ENCODE measurements at places on chromosomes 4 and X.
A peak's percentile ranks its signal among the peaks of the same experiment; 100 is the strongest.

DNA sequence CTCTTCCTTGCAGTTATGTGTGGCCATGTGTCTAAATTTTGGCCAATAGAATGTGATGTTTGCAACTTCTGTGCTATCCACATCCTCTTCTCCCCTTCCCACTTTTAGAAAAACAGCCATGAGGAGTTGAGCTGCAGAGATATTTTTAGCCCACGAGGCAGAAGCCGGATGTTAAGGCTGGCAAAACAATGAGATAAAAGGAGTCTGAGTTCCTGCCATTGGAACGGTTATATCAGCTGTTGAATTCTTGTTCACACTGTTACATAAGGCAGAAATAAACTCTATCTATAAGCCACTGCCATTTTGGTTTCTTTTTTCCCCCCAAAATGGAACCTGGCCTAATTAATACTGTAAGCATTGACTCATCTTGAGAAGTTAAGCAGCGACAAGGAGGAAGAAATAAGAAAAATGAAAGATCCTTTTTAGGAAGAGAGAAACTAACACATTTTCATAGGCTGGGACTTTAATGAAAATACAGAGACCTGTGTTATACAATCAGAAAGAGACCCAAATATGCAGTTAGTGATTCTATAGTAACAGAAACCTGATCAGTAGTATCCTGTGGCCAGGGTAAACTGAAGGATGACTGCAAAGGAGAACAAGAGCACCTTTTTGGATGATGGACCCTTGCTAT lies 200.5 kb downstream of the INPP4B start:
- DNase-seq: no peak

DNA sequence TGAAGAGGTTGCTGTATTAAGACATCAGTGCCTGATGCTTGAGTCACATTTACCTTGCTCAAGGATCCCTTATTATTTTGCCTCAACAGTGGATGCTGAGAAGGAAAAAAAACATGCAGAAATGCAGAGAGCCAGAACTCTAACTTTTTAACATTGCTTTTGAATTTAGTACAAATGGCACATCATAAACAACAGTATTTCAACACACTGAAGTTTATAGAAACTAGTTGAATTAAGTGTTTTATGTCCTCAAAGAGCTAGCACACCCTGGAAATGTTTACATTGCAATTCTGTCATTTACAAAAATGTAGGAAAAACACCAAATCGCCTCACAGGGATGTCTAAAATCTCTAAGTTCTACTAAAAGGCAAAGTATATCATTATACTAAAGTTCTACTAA lies 69.5 kb upstream of the BLTP1 start:
- no peak for DNase-seq

DNA sequence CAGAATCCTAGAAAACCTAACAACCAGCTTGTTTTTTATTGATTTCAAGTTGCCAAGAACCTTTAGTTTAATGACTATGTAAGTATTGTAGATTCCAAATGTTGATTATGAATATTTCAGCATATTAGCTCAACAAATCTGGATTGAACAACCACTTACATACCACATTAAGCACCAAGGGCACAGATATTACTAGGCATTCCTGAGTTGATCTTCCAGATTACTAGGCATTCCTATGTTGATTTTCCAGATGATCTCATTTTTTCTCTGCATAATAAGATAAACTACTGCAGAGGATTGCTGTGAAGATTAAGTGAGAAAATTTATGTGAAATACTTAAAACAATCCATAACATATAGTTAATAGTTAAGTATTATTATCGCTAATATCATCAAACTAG lies 17.4 kb upstream of the DCAF8L1 start:
- DNase-seq: no peak

- no peak for DNase-seq
These were observed 250.7 kb downstream of the CBR4 start for GRCh38 chr4:168759321-168759720.

- no peak for DNase-seq
These were observed 627 bp upstream of the FAT4 start for GRCh38 chr4:125313989-125314667.

GRCh38 chrX:154398668-154399526 lies 720 bp downstream of the RPL10 start:
- DNase-seq: peak; percentile 41

DNA sequence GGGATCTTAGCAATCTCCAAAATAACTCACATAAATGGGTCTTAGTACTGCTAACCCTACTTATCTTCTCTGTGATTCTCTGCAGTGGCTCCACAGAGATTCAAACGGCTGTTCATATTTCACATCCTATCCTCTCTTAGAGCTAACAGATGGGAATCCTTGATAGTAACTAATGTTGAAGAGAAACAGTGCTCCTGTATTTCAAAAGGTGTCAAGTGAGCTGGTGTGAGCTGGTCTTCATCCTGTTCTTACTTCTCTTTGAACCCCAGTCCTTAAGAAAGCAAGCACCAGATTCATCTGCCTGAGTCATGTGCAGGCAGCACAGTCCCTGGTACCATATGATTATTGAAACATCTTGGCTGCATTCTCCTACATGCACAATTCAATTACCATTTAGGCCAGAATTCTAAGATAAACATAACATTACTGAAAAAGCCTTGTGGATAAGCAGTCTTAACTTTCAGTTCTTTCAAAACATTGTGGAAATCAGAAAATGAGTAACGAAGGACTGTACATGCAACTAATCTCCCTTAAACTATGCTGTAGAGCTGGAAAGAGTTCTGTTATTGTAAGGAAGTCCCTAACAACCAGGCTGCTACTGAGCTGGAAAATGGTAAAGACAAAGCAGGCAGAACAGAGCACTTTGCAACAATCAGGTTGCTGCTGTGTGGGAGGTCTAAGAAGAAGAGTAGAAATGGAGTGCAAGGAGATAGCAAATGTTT lies 153.1 kb downstream of the NPNT start:
- DNase-seq: no peak

DNA sequence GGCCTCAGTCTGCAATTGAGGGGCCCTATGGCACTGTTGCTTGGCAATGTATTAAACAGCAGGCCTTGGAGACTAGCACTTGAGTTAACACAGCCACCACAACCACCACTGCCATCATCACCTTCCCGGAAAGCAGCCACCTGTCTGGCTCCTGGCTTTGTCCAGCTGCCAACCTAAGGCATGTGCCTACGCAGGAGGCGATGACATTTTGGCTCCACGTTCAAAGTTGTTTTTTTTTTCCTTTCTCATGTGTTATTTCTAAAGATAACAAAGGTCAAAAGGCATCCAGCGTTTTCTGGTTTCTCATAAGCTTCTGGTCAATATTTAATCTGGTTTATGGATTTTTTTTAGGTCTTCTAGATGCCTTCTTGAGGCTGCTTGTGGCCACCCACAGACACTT lies 7.5 kb downstream of the CLDN2 start:
- DNase-seq: no peak

- no peak for DNase-seq
These were observed 67.7 kb downstream of the THOC2 start for GRCh38 chrX:123665197-123665596.

- no peak for DNase-seq
These were observed 25.5 kb upstream of the MORC4 start for GRCh38 chrX:107025545-107025944.

GRCh38 chr4:163590619-163591264 lies 96.3 kb downstream of the TMA16 start:
- DNase-seq: no peak

DNA sequence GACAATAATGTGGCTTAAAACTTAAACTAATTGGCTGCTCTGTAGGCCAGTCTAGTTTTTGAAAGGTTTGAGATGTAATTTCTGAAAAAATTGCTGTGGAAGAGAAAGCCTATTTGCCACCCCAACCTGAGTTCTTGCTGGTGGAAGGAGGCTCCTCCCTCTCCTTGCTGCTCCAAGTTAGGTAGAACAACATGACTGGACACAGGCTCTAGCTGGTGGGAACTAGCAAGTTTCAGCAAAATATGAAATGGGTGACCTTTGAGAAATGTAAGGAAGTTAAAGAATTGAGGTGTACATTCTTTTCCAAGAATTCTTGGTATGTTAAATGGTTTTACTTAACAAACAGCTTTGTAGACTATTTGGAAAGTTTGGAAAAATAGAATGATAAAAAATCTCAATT lies 8.0 kb downstream of the RPL34 start:
- no peak for DNase-seq

DNA sequence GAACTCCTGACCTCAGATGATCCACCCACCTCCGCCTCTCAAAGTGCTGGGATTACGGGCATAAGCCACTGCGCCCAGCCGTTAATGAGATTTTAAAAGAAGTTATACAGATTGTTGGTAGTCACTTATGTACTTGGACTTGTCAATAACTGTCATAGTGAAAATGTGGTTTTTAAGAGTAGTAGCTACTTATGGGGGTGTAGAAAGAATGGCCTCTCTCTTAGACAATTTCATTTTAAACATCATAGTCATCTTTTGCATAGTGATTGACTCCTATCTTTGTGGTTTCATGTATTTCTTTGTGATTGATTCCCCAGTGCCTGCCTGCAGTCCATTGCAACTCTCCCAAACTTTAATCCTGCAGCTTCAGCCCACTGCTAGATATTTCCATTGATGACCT lies 17.4 kb downstream of the FAM199X start:
- DNase-seq: no peak

DNA sequence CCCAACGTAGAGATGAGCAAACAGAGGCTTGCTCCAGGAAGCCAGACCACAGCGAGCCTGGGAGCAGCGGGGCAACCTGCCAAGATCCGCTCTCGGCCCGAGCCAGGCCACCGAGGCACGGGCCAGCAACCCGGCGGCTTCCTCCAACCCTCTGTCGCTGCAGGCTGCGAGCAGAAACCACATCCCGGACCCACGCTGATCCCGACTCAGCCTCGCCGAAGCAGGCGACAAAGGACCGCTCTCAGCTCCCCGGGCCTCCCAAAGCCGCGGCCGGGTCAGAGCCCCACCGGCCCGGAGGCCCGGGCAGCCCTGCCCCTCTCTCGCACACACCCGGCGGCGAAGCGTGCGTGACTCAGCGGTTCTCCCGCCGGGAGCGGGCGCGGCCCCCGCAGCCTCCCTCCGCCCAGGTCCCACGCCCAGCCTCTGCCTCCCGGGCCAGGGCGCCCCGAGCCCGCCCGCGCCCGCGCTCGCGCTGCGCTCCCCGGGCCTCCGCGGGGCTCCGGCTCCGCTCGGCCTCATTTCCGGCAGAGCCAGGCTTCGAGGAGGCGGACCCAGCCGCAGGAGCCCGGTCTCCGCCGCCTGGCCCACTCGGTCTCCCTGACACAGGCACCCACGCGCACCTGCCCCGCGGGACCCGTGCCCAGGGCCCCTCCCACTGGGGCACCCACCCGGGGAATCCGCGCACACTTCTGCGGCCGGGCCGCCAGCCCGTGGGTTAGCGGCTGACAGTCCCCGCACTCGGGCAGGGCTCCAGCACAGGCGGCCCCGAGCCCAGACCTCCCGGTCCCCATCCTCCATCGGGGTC lies 1.7 kb downstream of the PPP2R2C start:
- DNase-seq: peak; percentile 27

DNA sequence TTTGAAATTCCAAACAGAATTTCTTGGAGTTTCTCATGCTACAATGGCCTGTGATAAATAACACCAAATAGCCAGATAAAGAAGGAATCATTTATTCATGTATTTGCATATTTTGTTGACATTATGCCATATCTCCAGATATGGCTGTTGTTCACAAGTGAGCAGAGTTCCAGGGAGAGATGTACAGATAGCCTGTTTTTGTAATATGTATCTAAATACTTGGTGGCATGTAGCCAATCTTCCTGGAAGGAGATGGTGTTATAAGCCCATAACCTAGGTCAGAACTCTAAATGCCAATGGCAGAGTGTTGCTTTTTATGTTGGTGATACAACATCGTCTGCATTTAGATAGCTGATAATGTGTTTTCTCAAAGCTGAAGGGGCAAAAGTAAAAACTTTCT lies 292.2 kb downstream of the FBXO8 start:
- no peak for DNase-seq

GRCh38 chr4:168883513-168883912 lies 126.5 kb downstream of the CBR4 start:
- no peak for DNase-seq

- no peak for DNase-seq
These were observed at the start of gene P2RY10 for GRCh38 chrX:78945186-78945912. TSS of gene P2RY10 (plus strand) at chrX:78945391. CDS start at chrX:78960521, 15,130 bp downstream.

GRCh38 chrX:9562851-9563250 lies 98.0 kb downstream of the TBL1X start:
- peak; percentile 68 for DNase-seq

DNA sequence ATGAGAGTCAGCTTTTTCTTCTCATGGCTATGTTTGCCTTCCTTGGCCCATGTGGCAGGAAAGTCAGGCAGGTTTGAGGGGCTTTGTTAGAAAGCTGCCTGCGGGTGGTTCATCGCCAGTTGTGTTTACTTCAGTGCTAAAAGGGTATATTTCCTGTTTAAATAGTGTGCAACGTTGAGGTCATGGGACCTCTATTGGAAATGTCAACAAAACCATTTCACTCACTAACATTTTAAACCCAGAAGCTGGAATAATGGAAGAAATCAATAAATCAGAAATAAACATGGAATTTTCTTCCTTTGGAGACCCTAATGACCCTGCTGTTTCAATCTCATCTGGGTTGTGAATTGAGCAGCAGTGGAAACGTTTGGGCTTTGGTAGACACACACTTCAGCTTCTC lies 185.8 kb downstream of the ANKRD50 start:
- no peak for DNase-seq

DNA sequence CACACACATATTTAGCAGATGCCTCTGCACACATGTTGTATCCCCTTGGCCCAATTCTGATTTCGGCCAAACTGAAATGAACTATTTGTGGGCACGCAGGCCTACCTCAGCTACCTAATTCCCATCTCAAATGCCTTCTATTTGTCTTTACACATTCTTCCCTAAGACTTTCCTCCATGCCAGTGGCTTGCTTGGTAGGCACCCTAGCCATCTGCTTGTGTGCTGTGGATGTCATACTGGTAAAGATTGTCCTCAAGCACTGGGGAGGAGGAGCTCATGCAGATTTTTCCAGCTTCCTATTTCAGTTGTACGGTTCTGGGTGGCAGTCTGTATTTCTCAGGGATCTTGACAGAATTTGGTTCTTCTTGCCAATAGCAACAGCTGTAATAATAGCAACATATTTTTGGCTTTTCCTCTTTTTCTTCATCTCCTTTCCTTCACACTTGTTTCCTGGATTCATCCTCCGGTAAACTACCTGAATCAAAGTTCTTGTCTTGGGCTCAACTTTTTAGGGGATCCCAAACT lies 514.3 kb downstream of the ADGRL3 start:
- DNase-seq: no peak

DNA sequence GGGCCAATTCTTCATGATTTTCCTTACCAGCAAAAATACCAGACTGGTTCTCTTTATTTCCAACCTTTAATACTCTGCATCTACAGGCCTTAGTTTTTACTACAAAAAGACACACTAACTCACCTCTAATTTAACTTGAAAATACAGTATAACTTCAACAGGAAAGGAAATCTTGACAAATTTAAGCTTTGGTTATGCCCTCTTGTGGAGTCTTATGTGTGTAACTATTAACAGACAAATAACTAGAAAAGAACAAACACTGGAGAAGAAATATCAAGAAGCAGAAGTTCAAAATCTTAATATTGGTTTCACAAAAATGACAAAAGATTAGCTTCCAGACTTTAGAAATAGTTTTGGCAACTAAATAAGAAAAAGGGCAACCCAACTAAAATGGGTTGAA lies 33.0 kb downstream of the PPA2 start:
- DNase-seq: no peak

- DNase-seq: no peak
These were observed 291.4 kb downstream of the RPA4 start for GRCh38 chrX:97175147-97175546.

All from SW 1271 (cell line).